ENCODE measurements at places on chromosomes 16 and 17. TPM values are rescaled to one million over a fixed set of nuclear protein-coding genes. Genes with fewer than 3 reads are reported as not detected.
A peak's percentile ranks its signal among the peaks of the same experiment; 100 is the strongest.

The HSPB9 gene
- polyA plus RNA-seq = 4.0 TPM

The TBC1D16 gene
- 3.4 TPM for polyA plus RNA-seq

The SOST gene
- not detected for polyA plus RNA-seq

The C16orf86 gene
- 2.6 TPM for polyA plus RNA-seq

The HOXB13 gene
- not detected for polyA plus RNA-seq

The KRTAP2-1 gene
- polyA plus RNA-seq = not detected

The C17orf78 gene
- polyA plus RNA-seq = not detected

The CTRB2 gene
- 0.09 TPM for polyA plus RNA-seq

The ADAP2 gene
- polyA plus RNA-seq = 5.2 TPM

The GRAP gene
- polyA plus RNA-seq = 1.2 TPM

The CRISPLD2 gene
- polyA plus RNA-seq = 4.9 TPM

DNA sequence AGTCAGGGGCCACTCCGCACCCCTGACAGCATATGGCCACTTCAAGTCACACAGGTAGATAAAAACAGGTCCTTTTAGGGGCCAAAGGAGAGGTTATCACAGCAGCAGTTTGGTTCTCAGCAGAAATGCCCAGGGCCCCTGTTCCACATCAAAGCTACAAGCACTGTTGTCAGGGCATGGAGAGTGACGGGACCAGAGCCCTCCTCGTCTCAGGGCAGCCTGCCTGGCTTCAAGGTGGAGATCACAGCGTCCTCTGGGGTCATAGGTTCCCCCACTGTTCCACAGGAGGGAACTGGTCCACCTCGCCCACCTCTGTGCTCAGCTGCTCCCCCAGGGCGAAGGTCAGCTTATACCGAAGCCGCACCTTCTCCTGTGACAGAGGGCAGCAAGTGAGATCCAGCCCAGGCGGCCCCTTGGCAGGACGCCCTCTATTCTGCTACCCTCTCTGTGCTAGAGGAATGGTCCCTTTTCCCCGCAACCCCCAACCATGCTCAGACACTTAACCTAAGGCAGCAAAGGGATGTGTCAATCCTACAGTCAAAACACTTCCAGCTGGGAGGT, 23.3 kb downstream of the GGA3 start:
- DNase-seq = no peak

- DNase-seq = no peak
Measured at GRCh38 chr16:50879873-50880695, 138.2 kb downstream of the CYLD start.

GRCh38 chr17:10757647-10758046, 27.8 kb upstream of the TMEM220 start:
- no peak for DNase-seq

DNA sequence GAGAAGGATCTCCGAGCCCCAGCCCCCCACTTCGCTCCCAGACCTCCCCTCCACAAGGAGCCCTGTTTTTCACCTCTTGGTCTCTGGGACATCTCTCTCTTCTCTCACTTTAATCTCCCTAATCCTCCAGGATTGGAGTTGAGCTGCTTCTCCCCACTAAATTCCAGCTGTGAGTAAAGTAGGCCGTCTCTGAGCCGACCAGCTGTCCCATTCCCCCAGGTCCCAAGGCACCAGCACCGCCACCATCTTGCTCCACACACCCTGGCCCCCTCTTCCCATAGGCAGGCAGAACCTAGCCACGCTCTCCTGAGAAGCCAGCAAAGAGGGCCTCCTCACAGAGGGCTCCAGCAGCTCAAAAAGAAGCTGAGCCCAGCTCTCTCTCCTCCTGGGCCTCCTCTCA, 878 bp downstream of the DLG4 start:
- no peak for DNase-seq

DNA sequence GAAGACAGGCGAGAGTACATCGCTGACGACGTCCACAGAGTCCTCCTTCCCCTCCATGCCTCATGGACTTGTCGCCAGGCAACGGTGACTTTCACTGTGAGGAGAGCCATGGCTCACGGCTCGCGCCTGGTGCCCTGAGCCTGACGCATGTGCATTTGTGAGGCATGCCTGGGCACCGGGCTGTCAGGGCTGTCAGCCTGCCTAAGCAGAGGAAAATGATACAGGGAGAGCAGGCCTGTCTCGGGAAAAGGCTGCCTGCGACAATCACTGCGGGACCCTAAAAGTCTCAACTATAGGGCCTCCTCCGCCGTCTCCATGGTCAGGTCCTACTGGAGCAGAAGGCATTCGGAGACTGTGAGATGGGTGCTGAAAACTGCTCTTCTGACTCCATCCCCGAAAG, 135.5 kb upstream of the WSB1 start:
- DNase-seq = no peak

DNA sequence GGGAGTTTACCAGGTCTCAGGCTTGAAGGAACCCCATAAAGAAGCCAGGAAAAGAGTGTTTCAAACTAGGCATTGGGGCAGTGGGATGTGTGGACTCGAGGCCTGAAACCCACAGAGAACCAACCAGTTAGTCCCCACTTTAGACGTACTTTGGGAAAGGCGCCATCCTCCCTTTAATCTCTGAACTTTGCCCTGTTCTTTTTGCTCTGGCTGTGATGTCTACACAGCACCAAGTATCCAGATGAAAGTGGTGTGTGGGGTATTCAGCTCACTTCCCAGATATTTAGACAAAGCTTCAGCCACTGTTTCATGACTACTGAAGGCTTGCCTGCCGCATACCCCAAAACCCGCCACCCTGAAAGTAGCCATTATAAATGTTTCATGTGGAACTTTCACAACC, 116.9 kb upstream of the IRX5 start:
- no peak for DNase-seq

GRCh38 chr17:410543-411401, 58.2 kb upstream of the RPH3AL start:
- peak; percentile 54 for DNase-seq

DNA sequence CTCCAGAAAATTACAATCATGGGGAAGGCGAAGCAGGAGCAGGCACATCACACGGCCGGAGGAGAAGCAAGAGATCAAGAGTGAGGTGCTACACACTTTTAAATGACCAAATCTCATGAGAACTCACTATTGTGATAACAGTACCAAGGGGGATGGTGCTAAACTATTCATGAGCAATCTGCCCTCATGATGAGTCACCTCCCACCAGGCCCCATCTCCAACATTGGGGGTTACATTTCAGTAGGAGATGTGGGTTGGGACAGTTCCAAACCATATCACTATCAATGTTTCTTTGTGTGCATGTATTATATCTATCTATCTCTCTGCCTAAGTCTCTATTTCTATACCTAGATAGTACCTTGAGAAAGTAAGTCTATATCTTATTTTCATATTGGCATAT, 724.8 kb downstream of the CDH11 start:
- no peak for DNase-seq

- no peak for DNase-seq
Measured at GRCh38 chr17:47884905-47885730, 10.9 kb upstream of the SP2 start.

Measured in liver (tissue), 10 donors.